ENCODE measurements at places on chromosomes 3 and 15. TPM values are rescaled to one million over a fixed set of nuclear protein-coding genes. Genes with fewer than 3 reads are reported as not detected.
A peak's percentile ranks its signal among the peaks of the same experiment; 100 is the strongest.

GRCh38 chr3:114455432-114455831 lies 161.6 kb downstream of the TIGIT start:
- no peaks in the 10 kb centered on the region for H3K4me1 ChIP-seq
- DNase-seq, result no peak
- no peak overlapping the region for H3K4me3 ChIP-seq
- no peaks in the 10 kb centered on the region for H3K27me3 ChIP-seq
- no peak overlapping the region for H3K27ac ChIP-seq

- no peaks in the 10 kb centered on the region for H3K4me1 ChIP-seq
- no peak overlapping the region for H3K27ac ChIP-seq
- H3K27me3 ChIP-seq, result no peaks in the 10 kb centered on the region
These were observed 610.7 kb downstream of the FOXP1 start for GRCh38 chr3:70972855-70973254.

- no peak overlapping the region for H3K4me3 ChIP-seq
- no peak for DNase-seq
- no peaks in the 10 kb centered on the region for H3K36me3 ChIP-seq
These were observed 232.6 kb downstream of the TBL1XR1 start for GRCh38 chr3:176964661-176965060.

DNA sequence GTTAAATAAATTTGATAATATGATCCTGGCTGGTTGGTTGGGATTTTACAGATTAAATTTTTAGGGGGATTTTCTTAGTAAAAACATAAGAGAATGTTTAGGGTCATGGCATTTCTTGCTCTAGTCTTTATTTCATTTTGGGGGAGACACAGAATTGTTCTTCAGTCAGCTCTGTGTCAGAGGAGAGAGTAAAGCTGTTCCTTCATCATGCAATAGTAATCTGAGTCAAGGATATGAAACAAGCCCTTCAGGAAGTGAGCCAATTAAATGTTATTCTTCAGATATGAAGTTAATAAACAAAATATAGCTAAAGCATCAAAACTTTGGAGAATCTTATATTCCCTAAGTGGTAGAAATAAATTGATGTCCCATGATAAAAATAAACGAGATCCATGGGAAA lies 22.9 kb upstream of the SLC4A7 start:
- no peaks in the 10 kb centered on the region for H3K36me3 ChIP-seq
- H3K27ac ChIP-seq, result no peak overlapping the region
- DNase-seq, result no peak
- H3K4me1 ChIP-seq, result no peaks in the 10 kb centered on the region

GP5 gene
- total RNA-seq, result not detected

GRCh38 chr3:187257992-187258692 lies 33.4 kb downstream of the MASP1 start:
- H3K36me3 ChIP-seq, result no peaks in the 10 kb centered on the region
- no peak overlapping the region for H3K4me3 ChIP-seq
- DNase-seq, result no peak
- H3K27ac ChIP-seq, result no peak overlapping the region

DNA sequence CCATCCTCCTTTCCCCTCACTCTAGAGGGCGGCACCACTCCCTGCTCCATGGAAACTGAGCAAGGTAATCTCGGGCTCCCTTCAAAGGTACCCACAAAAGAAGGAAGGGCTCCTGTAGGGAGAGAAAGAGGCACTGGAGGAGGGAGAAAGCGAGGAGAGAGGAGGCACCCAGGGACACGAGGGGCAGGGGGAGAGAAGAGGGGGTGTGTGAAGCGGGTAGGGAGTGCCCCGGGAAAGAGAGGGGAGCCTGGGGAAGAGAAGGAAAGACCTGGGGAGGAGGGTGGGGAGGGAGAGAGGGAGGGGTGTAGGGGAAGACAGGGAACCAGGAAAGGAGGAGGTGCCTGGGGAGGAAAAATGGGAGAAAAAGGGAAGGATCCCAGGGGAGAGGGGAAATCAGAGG lies 523 bp downstream of the VILL start:
- H3K4me1 ChIP-seq, result no peaks in the 10 kb centered on the region
- no peaks in the 10 kb centered on the region for H3K36me3 ChIP-seq
- no peaks in the 10 kb centered on the region for H3K27me3 ChIP-seq
- no peak overlapping the region for H3K27ac ChIP-seq

ZNF774 gene
- 0.90 TPM for total RNA-seq

DNA sequence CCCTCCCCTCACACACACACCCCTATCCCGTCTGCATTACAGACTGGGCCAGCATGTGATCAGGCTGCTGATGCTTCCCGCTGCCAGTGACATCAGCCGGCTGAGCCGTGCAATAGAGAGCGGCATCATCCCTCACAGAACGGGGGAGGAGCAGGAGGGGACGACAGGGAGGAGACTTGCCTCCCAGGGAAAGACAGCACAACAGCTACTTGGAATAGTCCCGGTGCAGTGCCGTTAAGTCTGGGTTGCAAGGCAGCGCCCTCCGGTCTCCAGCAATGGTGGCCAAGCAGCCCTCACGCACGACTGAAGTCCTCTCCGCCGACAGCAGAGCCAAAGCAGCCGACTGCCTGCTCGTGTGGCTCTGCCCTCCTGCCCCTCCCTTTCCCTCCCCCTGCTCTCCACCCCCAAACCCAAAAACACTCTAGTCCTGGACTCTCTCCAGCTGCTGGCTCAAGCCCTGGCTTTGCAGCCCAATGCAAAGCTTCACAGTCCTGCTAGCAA lies 31.5 kb upstream of the RPS17 start:
- peaks cover 5% of the 10 kb centered on the region for H3K4me1 ChIP-seq
- H3K27me3 ChIP-seq, result no peaks in the 10 kb centered on the region
- no peaks in the 10 kb centered on the region for H3K36me3 ChIP-seq
- peak overlapping the region; percentile 38 for H3K4me3 ChIP-seq
- DNase-seq, result peak; percentile 21
- peak overlapping the region; percentile 85 for H3K27ac ChIP-seq

DNA sequence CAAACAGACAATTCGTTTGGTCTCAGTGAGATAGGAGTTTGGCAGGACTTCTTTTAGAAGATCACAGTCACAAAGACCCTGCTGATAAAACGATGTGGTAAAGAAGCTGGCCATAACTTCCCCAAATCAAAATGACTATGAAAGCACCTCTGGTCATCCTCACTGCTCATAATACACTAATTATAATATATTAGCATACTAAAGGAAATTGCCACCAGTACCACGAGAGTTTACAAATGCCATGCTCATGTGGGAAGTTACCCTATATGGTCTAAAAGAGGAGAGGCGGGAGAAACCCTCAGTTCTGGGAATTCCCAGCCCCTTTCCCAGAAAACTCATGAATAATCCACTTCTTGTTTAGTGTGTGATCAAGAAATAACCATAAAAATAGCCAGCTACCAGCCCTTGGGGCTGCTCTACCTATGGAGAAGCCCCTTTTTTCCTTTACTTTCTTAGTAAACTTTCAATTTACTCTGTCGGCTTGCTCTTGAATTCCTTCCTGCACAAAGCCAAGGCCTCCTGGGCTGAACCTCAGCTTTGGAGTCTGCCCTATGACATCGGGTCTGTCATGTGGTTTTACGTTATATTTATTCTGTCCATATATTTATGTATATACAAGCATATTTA lies 115.8 kb upstream of the IGSF10 start:
- H3K4me3 ChIP-seq, result no peak overlapping the region
- H3K27ac ChIP-seq, result no peak overlapping the region
- H3K4me1 ChIP-seq, result no peaks in the 10 kb centered on the region
- H3K36me3 ChIP-seq, result no peaks in the 10 kb centered on the region
- no peaks in the 10 kb centered on the region for H3K27me3 ChIP-seq

DNA sequence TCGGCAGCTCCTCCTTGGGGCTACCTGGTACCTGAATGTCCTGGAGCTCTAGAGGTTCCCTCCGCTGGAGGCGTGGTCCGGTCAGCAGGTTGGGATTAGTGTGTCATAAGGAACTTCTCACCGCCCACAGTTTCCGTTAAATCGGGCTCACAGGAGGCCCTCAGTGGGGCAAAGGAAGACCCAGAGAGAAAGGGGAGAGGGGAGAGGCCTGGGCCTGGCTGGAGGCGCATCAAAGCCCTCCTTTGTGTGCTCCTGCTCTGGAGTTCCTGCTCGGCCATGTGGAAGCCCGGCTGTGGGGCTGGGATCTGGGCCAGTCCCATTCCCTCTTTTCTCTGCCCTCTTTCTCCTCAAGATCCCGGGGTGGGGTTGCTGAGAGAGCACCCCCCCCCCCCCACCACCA lies at the start of gene RLBP1:
RLBP1 (minus strand) TSS at position 37 of the 400 bp plus-strand sequence. CDS start 2,604 bp downstream, outside the sequence.
- H3K27me3 ChIP-seq, result no peaks in the 10 kb centered on the region
- H3K4me3 ChIP-seq, result no peak within 1 kb of the TSS
- H3K36me3 ChIP-seq, result no peaks in the 10 kb centered on the region
- DNase-seq, result no peak
- H3K27ac ChIP-seq, result no peak within 1 kb of the TSS
- H3K4me1 ChIP-seq, result no peaks in the 10 kb centered on the region

DNA sequence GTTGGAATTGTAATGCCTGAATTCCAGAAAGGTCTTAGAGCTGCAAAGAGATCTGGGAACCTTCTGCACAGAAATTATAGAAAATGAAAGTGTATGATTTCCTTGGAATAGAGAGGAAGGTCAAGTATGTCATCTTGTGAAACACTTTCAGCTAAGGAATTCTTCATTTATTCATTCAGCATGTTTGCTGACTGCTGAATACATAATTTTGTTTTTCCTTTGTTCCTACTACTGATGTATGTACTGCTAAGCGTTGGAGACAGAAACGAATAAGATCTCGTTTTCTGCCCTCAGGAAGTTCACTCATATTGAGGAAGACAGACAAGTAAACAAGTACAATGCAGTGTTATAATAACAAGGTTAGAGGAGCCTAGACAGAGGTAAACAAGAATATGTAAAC lies 14.3 kb upstream of the IL20RB start:
- H3K27ac ChIP-seq, result no peak overlapping the region
- no peaks in the 10 kb centered on the region for H3K27me3 ChIP-seq
- no peak overlapping the region for H3K4me3 ChIP-seq
- H3K4me1 ChIP-seq, result peaks cover 50% of the 10 kb centered on the region
- peaks cover 11% of the 10 kb centered on the region for H3K36me3 ChIP-seq
- no peak for DNase-seq

- H3K4me3 ChIP-seq, result peak overlapping the region; percentile 94
- peaks cover 54% of the 10 kb centered on the region for H3K4me1 ChIP-seq
- no peaks in the 10 kb centered on the region for H3K36me3 ChIP-seq
- no peaks in the 10 kb centered on the region for H3K27me3 ChIP-seq
These were observed 1.7 kb downstream of the RAB11A start for GRCh38 chr15:65870889-65871533.

TGM4 gene
- not detected for total RNA-seq

- H3K4me3 ChIP-seq, result no peak overlapping the region
- no peak for DNase-seq
- no peaks in the 10 kb centered on the region for H3K4me1 ChIP-seq
- no peaks in the 10 kb centered on the region for H3K36me3 ChIP-seq
- no peaks in the 10 kb centered on the region for H3K27me3 ChIP-seq
These were observed 15.0 kb downstream of the RPLP1 start for GRCh38 chr15:69467636-69468035.

GRCh38 chr15:48577469-48577868 lies 68.0 kb downstream of the FBN1 start:
- no peak for DNase-seq
- H3K36me3 ChIP-seq, result no peaks in the 10 kb centered on the region
- H3K4me1 ChIP-seq, result peaks cover 19% of the 10 kb centered on the region
- H3K27ac ChIP-seq, result peak overlapping the region; percentile 4

ANKRD34C gene
- total RNA-seq, result not detected

DNA sequence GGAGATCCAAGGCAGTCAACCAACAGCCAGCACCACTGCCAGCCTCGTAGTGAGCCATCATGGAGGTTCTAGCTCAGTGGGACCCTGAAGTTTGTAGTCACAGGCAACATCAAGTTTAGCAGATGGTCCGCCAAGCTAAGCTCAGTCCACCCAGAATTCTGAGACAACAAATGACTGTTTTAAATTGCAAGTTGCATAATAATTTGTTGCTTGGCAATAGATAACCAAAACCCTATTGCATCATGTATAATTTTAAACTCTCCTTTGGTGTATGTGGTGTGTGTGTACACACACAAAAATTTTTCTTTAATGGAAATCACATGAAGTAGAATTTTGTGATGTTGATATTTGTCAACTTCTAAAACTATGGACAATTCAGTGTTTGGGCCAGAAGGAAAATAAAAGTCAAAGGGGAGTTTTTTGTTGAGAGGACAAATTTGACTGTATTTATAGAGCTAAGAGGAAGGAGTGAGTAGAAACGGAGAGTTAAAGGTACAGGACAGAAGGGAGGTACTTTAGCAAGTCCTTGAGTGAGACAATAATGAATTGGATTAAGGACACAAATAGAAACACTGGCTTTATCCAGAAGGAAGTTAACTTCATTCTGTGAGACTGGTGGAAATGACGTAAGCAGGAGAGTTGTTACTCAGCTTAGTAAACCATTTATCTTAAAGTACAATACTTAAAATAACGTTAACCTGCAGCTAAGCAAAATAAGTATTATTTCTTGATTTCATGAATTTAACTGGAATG lies 83.6 kb downstream of the NCEH1 start:
- no peaks in the 10 kb centered on the region for H3K27me3 ChIP-seq
- H3K27ac ChIP-seq, result no peak overlapping the region
- H3K36me3 ChIP-seq, result no peaks in the 10 kb centered on the region
- no peaks in the 10 kb centered on the region for H3K4me1 ChIP-seq

PPP1R14D gene
- not detected for total RNA-seq

SI gene
- not detected for total RNA-seq

GRCh38 chr3:136751316-136752171 lies 634 bp downstream of the STAG1 start:
- no peaks in the 10 kb centered on the region for H3K36me3 ChIP-seq
- H3K4me3 ChIP-seq, result peak overlapping the region; percentile 84
- no peaks in the 10 kb centered on the region for H3K27me3 ChIP-seq
- peak; percentile 50 for DNase-seq

- H3K27me3 ChIP-seq, result no peaks in the 10 kb centered on the region
- no peak overlapping the region for H3K4me3 ChIP-seq
- DNase-seq, result no peak
- no peaks in the 10 kb centered on the region for H3K36me3 ChIP-seq
- H3K27ac ChIP-seq, result peak overlapping the region; percentile 4
These were observed 40.3 kb upstream of the NDUFB4 start for GRCh38 chr3:120555657-120556509.

GRCh38 chr15:79923515-79924169 lies 26.8 kb upstream of the MTHFS start:
- H3K4me3 ChIP-seq, result peak overlapping the region; percentile 61
- H3K36me3 ChIP-seq, result peaks cover 33% of the 10 kb centered on the region
- H3K4me1 ChIP-seq, result peaks cover 4% of the 10 kb centered on the region
- H3K27me3 ChIP-seq, result no peaks in the 10 kb centered on the region
- H3K27ac ChIP-seq, result peak overlapping the region; percentile 92

Data from tibial nerve (tissue), 4 donors.